Hematopoietic multipotent progenitor cell treated with erythropoietin and hydrocortisone succinate and interleukin-3 and kit ligand, for 6 days (in vitro differentiated cells): ENCODE measurements at places on chromosomes 7 and 10.

DNA sequence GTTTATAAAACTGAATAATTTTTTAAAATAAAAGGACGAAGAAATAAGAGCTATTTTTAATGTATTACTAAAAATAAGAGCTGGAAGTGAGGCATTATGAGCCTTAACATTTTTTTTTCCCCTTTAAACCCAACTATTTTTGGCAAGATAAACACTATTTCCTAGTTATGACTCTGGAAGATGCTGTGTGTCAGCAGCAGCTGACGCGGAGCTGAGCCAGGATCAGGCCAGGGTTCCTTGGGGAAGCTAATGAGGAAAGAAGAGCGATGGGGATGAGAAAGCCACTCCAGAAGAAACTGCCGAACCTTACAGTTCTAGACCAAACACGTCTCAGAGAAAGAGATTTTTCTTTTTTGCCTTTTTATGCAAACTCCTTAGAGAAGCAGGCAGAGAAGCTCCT, 85.9 kb downstream of the USP6NL start:
- DNase-seq = no peak

GRCh38 chr7:79320741-79321473, 132.6 kb downstream of the MAGI2 start:
- DNase-seq = no peak

- no peak for DNase-seq
These were observed 306.4 kb upstream of the MYO3A start for GRCh38 chr10:25627606-25628005.

DNA sequence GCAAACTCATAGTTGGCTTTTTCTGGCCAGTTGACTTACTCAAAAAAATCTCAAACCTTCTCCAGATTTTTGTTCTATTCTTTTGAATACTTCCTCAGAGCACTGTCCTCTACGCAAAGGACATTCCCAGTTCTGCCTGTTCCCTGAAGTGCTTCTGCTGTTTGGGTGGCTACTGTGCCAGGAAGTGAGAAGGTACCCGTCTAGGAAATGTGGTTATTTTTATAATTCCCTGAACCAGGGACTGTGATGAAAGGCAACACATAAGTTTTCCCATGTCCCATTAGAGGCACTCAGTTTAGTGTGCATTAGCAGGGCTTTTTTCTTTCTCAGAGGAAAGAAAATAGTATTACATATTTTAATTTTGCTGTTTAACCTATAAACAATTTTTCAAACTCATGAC, 370.3 kb downstream of the PHTF2 start:
- no peak for DNase-seq

DNA sequence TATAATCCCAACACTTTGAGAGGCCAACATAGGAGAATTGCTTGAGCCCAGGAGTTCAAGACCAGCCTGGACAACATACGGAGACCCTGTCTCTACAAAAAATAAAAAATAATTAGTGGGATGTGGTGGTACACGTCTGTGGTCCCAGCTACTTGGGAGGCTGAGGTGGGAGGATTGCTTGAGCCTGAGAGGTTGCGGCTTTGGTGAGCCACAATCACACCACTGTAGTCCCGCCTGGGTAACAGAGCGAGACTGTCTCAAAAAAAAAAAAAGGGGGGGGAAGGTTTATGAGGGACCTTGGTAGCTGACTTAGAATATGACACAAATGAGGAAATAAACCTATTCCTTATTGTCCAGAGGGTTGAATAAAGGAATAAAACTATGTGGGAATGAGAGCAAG, 30.8 kb downstream of the SCD start:
- no peak for DNase-seq

DNA sequence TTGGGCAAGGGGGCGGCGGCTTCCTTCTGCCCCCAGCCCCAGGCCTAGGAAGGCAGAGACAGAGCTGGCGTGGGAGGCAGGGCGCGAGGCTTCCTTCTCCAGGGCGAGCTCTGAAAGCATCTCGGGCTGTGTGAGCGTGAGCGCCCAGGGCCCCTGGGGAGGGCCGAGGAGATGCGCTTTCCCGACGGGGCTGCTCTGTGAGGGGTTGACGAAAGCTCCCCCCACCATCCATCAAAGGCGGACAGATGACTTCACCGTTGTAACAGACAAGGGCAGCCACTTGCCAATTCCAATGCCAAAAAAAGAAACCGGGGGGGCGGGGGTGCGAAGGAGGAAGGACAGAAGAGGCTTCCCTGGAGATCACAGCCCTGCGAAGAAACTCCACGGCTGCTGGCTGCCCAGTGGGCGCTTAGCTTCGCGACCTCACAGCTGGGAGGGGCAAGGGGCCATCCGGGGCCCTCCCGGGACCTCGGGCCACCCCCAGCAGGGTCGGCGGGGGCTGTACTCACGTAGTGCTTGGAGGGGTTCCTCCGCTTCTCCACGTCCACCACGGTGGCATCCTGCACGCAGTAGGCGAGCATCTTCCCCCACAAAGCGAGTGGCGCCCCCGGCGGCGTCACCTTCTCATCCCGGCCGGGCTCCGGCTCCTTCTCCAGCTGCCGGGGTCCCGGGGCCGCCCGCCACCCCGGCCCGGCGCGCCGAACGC, 537 bp downstream of the SH3PXD2A start:
- no peak for DNase-seq

DNA sequence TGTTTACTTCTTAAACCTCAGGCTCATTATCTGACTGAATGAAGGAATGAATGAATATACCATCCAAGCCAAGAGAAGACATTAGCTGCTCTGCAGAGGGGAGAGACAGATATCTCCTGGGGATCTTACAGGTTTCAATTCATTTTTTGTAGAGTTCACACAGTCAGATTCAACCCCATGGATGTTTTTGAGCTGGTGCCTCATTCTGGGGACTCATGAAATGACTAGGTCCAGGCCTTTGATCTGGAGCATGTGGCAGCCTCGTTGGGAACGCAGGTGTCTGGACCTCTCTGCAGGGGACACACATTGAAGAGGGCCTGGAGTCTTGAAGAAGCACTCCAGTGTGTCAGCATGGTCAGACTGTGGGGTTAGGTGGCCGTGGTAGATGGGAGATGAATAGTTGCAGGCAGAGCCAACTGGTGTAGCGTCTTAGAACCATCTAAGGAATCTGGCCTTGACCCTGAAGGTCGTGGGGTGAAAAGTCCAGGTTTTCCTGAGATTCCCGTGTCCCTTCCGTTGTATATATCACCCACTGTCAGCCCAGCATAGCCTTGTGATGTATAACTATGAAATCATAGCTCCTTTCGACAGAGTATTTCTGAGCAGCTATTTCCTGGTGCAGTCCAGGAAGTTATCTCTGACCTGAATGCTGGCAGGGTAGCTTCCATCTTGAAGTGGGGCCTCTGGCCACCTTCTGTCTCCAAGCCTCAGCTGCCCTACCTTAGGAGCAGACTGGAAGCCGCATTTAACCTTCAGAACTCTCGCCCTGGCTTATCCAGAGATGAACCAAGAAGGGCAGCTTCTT, 22.3 kb downstream of the BTBD16 start:
- DNase-seq = no peak

GRCh38 chr7:106423111-106423510, 138.3 kb upstream of the NAMPT start:
- no peak for DNase-seq

DNA sequence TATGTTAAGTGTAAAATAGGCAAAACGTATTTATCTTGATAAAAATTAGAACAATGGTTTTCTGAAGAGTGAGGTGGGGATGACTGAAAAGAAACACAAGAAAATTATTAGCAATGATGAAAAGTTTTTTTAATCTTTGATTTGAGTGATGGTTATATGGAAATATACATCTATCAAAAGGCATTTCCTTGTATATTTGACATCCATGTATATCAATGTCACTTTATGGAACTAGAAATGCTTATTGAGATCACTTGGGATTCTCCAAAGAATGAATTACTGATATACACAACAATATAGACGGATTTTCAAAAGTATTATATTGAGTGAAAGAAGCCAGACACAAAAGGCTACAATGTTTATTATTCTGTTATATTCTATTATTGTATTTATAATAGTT, 1042.0 kb upstream of the POT1 start:
- no peak for DNase-seq

GRCh38 chr10:5692461-5693358, 8.1 kb downstream of the TASOR2 start:
- peak; percentile 68 for DNase-seq

DNA sequence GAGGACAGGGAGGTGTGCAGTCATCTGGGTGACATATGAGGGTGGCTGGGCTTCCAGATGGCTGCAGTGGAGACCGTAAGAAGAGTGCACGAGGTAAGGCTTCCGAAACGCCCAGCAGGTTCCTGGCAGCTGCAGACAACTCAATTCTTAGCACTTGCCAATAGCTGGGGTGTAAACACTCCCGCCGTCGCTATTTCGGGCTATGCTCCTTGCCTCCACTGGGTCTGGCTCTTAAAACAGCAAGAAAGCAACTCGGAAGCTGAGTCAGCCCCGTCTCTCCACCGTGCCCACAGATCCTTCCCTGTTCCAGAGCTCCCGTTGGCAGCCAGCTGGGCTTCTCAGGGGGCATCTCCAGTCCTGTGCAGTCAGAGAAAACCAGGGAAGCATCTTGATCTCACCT, 6.1 kb upstream of the PDGFA start:
- DNase-seq = no peak

DNA sequence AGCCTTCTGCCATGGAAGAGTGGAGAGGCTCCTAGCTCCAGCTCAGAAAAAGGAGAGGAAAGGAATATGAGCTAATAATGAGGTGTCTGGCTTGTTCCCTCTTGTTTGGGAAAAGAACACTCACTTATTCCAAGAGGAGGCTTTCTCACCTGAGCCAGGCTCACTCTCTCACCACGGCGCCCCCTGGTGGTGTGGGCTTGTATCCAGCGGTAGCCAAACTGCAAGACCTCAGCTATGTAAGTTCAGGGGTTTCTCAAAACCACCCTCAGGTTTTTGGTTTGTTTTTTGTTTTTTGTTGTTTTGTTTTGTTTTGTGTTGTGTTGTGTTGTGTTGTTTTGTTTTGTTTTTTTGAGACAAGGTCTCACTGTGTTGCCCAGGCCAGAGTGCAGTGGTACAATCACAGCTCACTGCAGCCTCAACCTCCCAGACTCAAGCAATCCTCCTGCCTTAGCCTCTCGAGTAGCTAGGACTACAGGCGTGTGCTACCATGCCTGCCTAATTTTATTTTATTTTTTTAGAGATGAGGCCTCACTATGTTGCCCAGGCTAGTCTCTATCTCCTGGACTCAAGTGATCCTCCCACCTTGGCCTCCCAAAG, 124.0 kb downstream of the TMEM130 start:
- peak; percentile 81 for DNase-seq

GRCh38 chr7:49261928-49262327, 337.6 kb downstream of the CDC14C start:
- DNase-seq = no peak

- DNase-seq = no peak
These were observed 120.2 kb upstream of the AMPH start for GRCh38 chr7:38751416-38751815.

GRCh38 chr10:97718659-97719142, 5.2 kb downstream of the MARVELD1 start:
- no peak for DNase-seq

- no peak for DNase-seq
These were observed 55.4 kb upstream of the MET start for GRCh38 chr7:116616555-116617059.

GRCh38 chr7:18685971-18686370, 190.4 kb downstream of the HDAC9 start:
- DNase-seq = no peak

- no peak for DNase-seq
These were observed 180.3 kb upstream of the SHH start for GRCh38 chr7:155992538-155992937.

GRCh38 chr7:42347616-42348015, 110.6 kb upstream of the GLI3 start:
- DNase-seq = no peak

DNA sequence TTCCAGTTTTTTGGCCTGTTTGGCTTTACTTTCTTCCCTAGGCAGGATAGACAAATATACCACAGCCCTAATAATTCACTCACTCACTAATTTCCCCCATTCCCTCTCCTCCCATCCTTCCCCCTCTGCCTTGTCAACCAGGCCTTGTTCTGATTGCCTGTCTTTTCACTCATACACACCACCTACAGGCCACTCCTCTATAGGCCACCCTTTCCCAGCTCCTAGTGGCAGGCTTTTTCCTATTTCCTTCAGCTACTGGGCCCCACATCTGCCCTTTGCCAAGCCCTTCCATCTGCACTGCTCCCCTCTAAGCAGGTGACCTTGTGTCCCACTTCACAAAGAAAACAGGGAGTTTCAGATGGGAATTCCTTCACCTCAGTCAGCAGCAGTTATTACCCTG, 59.8 kb upstream of the MSRB2 start:
- peak; percentile 12 for DNase-seq

DNA sequence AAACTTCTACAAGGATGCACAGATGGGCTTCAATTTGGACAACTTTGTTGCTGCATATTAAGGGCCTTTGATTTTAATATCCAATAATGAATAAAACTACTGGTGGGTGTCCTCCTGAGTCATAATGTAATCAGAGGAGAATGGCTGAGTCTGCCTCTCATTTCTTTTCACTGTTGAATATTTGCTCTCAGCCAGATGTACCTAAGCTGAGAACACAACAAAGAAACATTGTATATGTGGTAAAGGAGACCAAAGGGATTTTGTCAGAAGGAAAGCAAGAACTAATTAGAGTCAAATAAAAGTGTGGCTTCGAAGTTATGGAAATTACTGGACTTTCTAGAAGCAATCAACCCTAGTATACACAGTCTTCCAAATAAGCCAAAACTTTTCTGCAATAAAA, 131.0 kb upstream of the BET1 start:
- DNase-seq = no peak

- no peak for DNase-seq
These were observed 16.5 kb upstream of the MCM10 start for GRCh38 chr10:13144814-13145213.

- no peak for DNase-seq
These were observed 259.2 kb upstream of the FZD1 start for GRCh38 chr7:91005024-91005423.

- peak; percentile 45 for DNase-seq
These were observed 58.4 kb upstream of the MACROH2A2 start for GRCh38 chr10:69994262-69994661.

- DNase-seq = no peak
These were observed 1175.3 kb downstream of the GATA3 start for GRCh38 chr10:9229702-9230244.

DNA sequence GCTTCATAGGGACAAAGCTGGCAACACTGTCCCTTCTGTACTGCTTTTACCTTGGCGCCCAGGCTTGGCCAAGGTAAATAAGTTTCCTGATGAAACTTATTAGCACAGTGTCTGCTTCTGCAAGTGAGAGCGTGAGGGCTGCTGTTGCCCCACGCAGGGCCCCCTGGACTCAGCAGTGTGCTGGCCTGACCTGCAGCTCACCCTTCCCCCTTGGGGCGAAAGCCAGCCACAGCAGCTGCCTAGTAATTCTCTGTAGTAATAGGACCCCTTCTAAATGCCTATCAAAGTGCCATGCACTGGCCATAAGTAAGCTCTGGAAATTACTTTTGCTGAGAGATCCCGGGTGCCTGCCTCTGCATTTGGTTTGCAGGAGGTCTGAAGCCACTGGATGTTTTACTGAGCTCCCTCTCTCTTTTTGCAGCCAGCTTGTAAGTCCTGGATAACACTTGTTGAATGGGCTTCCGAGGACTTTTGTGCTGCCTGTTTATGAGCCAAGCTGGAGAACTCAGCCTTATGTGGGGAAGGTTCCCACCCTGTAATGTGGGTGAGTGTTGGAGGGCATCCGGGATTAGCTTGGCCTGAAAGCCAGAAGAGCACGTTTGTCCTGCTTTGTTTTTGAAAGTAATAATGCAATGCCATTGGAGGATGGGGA, 293.9 kb downstream of the C7orf25 start:
- no peak for DNase-seq
